ENCODE measurements at places on chromosomes 7 and 10.

GRCh38 chr7:50656141-50656895, 91.1 kb upstream of the DDC start:
- DNase-seq = peak; percentile 70

DNA sequence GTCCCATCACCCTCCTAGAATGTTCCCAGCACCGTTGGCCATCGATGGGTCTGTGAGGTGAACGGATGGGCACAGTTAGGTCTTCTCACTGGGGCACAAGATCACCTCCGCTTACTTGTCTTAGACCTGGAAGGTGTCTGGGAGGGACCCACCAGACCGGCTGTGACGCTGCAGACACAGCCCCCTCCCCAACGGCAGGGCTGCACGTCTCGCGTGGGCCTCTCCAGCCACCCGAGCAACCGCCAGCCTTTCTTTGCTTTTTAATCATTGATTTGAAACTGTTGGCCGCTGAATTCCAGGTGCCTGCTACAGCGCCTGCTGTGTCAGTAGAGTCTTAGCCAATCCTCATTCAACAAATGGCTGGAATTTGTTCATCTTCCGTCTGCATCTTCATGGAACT, 90.4 kb downstream of the DYNC2I1 start:
- DNase-seq = no peak

- no peak for DNase-seq
Measured at GRCh38 chr7:139341776-139342226, 664 bp downstream of the FMC1 start.

DNA sequence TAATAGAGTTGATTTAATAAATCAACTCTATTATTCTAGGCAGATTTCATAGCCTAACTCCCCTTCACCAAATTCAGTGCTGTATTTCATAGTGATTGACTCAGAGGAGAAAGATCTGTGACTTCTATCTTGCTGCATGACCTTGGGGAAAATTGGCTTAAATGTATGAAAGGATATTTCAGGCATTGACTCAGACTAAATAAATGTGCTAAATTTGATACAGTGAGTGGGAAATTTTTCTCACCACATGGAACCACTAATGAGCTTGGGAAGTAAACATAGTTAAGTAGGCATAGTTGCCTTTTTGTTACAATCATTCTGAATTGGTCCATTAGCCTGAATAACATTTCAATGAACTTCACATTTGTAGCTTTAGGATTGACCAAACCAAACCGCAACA, 89.0 kb upstream of the PRPS1L1 start:
- DNase-seq = peak; percentile 69

GRCh38 chr7:94015538-94015937, 11.4 kb upstream of the BET1 start:
- no peak for DNase-seq

DNA sequence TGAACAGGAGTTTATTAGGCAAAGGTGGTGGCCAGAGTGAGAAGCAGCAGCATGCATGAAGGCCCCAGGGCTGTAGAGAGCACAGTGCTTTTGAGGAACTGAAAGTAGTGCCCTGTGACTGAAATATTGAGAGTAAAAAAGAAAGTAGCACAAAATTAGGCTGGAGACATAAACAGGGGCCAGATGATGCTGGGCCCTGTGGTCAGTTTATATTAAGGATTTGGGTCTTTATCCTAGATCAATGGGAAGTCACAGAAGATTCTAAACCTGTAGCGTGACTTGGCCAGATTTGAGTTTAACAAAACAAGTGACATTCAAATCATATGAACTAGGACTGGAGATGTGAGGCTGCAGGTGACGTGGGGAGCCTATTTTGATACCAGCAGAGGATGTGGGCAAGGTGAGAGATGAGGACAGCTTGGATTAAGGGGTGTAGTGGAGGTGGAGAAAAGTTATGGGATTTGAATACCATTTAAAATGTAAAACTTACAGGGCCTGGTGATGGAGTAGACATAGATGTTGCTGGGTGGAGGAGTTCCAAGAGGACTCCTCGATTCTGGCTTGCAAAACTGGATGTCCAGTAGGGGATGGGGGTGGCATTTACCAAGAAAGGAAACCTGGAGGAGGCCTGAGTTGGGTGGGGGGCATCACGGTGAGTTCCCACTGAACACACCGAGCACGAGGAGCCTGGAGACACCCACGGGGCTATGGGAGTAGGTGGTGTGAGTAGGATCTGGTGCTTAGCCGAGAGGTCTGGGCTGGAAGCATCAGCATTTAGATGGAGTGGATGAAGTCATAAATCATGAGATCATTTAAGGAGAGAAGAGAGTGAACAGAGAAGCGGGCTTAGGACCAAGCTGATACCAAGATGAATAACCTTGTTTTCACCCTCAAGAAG, 52.8 kb downstream of the HHEX start:
- no peak for DNase-seq
